ENCODE measurements at places on chromosomes 16 and 17.
A peak's percentile ranks its signal among the peaks of the same experiment; 100 is the strongest.

DNA sequence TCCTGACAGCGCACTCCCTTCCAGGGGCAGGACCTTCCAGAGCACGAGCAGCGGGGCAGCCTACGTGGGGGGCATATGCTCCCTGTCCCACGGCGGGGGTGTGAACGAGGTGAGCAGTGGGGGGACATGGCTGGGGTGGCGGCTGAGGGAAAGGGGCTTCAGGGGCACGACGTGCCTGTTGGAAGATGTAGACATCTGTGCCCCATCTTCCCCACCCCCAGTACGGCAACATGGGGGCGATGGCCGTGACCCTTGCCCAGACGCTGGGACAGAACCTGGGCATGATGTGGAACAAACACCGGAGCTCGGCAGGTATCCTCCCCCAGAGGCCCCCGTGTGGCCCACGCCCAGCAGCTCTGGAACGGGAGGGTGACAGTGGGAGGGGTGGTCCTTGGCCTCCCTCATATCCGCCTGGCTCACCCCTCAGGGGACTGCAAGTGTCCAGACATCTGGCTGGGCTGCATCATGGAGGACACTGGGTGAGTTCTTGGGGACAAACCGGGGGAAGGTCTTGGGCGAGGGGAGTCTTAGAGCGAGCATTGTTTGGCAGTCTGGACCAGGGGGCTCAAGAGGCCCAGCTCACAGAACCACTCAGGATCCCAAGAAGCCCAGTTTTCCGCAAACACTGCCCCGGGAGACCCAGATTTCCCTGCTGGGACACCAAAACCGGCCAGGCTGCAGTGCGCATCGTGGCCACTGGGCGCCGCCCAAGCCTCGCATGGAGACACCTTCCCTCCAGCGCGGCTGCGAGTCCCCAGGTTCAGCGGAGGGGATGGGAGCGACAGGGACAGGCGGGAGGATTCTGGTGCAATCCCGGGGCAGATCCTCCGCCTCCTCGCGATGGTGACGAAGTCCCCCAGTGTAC, 15.7 kb downstream of the ADAM11 start:
- DNase-seq, result peak; percentile 94

DNA sequence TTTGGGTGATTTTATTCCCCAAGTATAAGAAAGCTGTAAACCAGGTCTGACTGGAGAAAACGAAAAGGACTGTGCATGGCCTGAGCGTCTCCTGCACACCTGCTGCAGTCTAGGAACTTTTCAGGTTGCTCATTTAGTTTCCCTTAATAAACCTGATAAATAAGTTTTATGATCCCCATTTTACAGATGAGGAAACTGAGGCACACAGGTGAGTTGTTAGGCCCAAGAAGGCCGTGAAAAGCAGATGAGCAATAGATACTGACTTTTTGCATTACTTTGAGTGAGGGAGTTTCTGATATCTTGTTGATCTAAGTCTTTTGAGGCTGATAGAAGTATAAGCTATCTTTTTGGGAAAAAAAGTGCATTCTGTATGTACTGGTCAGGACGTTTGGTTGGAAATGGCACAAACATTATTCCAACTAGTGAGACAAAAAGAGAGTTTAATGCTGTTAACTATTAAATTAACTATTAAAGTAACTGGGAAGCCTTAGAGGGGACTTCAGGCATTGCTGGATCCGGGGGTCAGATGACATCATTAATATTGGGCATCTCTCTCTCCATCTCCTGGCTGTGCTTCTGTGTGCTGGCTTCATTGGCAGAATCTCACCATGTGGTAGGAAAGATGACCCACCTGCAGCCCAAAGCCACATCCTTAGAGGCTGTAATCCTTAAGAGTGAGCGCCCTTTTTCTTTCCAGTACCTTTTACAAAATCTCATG, 163.4 kb downstream of the CMIP start:
- no peak for DNase-seq

DNA sequence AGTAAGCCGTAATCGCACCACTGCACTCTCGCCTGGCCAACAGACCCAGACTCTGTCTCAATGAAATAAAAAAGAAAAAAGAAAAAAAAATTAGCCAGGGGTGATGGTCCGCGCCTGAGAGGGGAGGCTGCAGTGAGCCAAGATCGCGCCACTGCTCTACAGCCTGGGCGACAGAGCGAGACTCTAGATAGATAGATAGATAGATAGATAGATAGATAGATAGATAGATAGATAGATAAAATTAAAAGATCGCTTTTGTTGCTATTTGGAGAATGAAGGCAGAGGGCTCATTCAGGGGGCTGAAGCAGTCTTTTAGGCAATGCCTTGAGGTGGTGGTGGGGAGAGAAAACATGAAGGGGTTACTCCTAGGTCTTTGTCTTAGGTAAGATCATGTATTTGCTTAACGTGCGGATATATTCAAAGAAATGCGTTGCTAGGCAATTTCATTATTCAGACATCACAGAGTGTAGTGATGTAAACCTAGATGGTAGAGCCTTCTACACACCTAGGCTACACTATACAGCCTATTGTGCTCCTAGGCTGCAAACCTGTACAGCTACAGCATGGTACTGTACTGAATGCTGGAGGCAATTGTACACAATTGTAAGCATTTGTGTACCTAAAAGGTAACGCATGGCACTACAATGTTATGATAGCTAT, 4.3 kb upstream of the HES7 start:
- DNase-seq, result no peak

GRCh38 chr17:77285594-77286390, 145.0 kb downstream of the SEC14L1 start:
- no peak for DNase-seq
